Thymus (tissue), 14 donors: ENCODE measurements at places on chromosomes 3 and 15. TPM values are rescaled to one million over a fixed set of nuclear protein-coding genes. Genes with fewer than 3 reads are reported as not detected.

The PTH1R gene
- 0.80 TPM for total RNA-seq

The OR4M2 gene
- total RNA-seq: not detected

The DCP1A gene
- total RNA-seq: 12.3 TPM

The SLC22A14 gene
- 0.05 TPM for total RNA-seq

The SSR3 gene
- total RNA-seq: 79.1 TPM

The GPR62 gene
- 0.05 TPM for total RNA-seq

The NR2F2 gene
- total RNA-seq: 2.0 TPM

The TAGLN3 gene
- total RNA-seq: 1.0 TPM

The FOXB1 gene
- total RNA-seq: 0.05 TPM

The ERICH6 gene
- total RNA-seq: 0.14 TPM

The SLC6A11 gene
- total RNA-seq: 0.05 TPM

The SH3GL3 gene
- total RNA-seq: 3.3 TPM

The DUOXA2 gene
- total RNA-seq: 0.05 TPM

The CFAP100 gene
- total RNA-seq: not detected

The CYP1A1 gene
- 0.09 TPM for total RNA-seq

The RHOV gene
- 3.4 TPM for total RNA-seq

The ARPIN gene
- 2.7 TPM for total RNA-seq

The PP2D1 gene
- not detected for total RNA-seq

The TMEM44 gene
- total RNA-seq: 2.4 TPM

The COX5A gene
- total RNA-seq: 65.5 TPM

The ENTPD3 gene
- 1.0 TPM for total RNA-seq

The WNT7A gene
- total RNA-seq: under 0.01 TPM

The MANF gene
- total RNA-seq: 84.5 TPM

The SLC27A2 gene
- 1.3 TPM for total RNA-seq

The THSD4 gene
- 2.2 TPM for total RNA-seq

The PCYT1A gene
- total RNA-seq: 23.3 TPM

The ADAMTSL3 gene
- 1.3 TPM for total RNA-seq

The CFAP91 gene
- 1.1 TPM for total RNA-seq

The PPP1R2 gene
- total RNA-seq: 58.7 TPM

The ADGRG7 gene
- total RNA-seq: 0.14 TPM

The RETNLB gene
- total RNA-seq: not detected

The KIF23 gene
- 31.4 TPM for total RNA-seq

The NR1I2 gene
- total RNA-seq: 0.14 TPM

The GLT8D1 gene
- total RNA-seq: 46.0 TPM

The CA12 gene
- 0.09 TPM for total RNA-seq

The PLCH1 gene
- 29.3 TPM for total RNA-seq

The MESP1 gene
- 0.38 TPM for total RNA-seq

The DENND6A gene
- 17.4 TPM for total RNA-seq

The BCHE gene
- 12.4 TPM for total RNA-seq

The ALPK3 gene
- total RNA-seq: 1.1 TPM

The SERPINI2 gene
- total RNA-seq: 0.19 TPM

The POLR2M gene
- 70.6 TPM for total RNA-seq
